Hypothalamus (tissue), 51 donors: ENCODE measurements at places on chromosomes 5 and 9.

DNA sequence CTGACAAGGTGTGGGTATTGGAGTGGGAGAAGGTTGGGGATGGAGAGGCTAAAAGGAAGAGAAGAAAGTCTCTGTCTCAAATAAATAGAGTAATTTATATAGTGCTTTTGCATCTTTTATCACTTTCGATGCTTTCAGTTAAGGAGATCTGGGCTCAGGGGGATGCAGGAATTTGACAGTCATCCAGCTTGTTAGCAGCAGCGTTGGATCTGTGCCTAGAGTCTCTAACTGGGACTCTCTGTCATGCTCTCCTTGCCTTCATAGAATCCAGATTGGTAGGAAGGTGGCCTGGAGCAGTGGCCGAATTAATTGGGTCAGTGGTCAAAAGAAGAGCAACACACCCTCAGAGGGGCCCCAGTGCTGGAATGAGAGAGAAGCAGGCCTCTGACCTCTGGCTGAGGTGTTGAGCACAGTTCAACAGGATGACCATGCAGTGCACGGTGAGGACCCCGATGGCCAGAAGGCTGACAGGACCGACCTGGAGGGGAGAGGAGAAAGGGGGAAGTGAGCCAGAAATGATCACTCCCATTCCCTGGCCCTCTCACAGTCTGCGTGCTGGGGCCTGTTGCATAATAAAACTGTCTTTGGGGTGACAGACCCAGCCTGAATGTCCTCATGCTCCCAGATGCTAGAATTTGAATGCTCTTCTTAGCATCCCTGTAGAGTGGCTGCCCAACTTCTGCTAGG lies 7.6 kb downstream of the SLC36A3 start:
- DNase-seq, result no peak

DNA sequence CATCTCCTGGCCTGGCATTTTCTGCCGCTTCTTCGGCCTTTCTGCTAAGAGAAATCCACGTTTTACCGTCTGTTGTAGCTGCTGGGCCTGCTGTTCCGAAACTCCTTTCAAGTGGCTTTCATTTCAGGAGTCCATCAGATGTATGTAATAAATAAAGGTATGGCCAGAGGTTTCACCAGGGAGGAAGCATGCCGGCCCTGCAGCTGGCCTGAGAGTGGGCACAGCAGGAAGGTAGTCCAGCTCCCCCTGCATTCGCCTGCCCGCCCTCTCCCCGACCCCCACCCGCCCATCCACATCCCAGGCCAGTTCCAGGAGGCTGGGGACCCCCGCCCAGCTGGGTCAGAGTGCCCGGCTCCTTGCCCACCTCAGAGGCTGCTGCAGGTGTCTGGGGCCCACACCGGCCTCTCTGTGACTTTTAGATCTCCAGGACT lies 46.4 kb upstream of the EXOC3 start:
- DNase-seq, result no peak

DNA sequence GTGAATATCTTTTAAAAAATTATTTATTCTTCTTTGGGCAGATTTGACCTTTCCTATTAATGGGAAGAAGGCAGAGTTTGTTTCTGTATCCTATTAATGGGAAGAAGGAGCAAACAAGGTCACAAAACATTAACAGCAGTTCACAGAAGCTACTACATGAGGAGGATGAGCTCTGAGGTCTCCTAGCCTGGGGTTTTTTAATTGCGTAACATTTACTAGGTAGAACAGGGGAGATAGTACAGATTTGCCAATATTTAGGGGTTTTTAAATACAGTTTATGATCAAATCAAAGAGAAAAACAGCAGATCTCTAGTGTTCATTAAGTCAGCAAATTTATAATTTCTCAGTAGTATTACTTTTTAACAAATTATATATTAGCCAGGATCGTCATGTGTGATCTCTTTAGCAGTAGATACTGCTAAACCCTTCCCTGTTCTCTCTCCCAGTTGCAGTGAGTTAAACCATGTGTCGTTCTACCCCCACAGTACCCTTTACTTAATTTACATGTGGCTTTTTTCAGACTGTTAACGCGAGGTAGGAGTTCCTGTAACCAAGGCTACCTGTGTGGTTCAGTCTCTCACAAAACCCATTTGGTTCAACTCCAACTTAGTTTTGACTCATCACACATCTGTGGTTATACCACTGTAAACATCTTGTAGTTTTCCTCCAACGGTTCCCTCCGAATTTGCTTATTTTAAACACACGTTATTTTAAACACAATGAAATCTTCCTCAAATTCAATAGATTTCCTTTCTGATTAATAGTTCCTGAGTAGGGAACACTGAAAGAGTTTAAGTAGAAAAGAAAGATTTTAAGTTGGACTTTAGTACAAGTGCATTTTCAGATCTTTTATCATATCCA lies 13.3 kb downstream of the SLC25A46 start:
- no peak for DNase-seq

GRCh38 chr9:134180786-134181647 lies 16.7 kb upstream of the RNU6ATAC start:
- no peak for DNase-seq

DNA sequence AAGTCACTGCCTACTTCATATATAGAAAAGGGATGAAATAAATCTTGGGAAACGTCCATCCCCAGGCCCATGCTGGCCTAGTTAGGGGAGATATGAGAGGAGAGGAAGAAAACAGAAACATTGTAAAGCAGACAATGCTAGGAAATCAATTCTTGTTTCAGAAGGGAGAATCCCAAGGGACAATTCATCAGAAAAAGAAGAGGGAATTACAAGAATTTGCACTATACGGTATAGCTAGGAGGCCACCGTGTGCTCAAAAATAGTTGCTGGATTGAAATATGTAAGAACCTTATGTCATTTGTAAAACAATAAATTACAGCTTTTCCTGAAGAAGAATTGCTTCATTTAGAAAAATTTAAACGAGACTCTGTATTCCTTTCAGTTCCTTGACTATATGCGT lies 8.3 kb upstream of the SHC3 start:
- no peak for DNase-seq

DNA sequence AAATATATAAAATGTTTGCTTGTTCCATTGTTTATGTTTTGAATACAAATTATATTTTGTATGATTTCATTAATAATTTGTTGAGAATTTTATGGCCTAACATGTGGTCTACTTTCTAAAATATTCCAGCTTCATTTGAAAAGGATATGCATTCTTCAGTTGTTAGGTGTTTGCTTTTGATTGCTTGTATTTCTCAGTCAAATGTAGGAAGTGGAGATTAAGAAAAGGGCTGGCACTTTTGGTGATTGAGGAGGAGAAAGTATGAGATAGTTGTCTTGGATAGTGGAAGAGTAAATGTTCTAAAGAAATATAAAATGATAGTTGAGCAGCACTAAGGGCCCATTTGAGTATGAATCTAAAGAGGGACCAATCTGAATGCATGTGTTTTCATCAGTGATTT lies 23.1 kb downstream of the JAK2 start:
- DNase-seq, result no peak

DNA sequence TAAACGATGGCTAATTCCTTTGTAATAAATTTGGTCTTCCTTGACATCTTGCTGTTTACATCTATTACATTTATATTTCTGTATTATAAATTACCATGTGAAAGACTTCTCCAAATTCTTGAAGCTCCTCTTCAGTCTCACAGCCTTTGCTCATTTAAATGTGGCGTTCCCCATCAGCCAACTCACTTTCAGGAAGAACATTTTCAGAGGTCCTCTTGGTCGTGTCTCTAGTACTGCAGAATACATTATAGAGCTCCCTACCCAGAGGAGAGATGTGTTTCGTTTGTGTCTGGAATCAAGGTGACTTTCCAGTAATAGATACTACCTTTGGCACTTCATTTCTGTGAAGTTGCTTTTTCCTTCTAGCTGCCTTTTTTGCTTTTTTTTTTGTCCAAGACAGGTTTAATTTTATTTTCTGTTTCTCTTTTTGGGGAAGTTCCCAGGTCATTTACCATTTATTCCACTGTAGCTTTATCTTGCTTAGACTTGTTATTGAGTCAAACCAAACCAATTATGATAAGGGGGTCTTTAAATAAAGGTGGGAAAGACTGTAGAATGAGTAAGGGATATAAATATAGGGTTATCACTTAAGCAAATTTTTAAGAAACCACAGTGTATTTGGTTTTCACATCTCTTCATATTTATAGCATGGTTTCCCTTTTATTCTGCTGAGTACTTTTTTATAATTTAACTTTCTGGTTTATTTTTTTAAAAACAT lies 12.8 kb downstream of the UBE2B start:
- no peak for DNase-seq

DNA sequence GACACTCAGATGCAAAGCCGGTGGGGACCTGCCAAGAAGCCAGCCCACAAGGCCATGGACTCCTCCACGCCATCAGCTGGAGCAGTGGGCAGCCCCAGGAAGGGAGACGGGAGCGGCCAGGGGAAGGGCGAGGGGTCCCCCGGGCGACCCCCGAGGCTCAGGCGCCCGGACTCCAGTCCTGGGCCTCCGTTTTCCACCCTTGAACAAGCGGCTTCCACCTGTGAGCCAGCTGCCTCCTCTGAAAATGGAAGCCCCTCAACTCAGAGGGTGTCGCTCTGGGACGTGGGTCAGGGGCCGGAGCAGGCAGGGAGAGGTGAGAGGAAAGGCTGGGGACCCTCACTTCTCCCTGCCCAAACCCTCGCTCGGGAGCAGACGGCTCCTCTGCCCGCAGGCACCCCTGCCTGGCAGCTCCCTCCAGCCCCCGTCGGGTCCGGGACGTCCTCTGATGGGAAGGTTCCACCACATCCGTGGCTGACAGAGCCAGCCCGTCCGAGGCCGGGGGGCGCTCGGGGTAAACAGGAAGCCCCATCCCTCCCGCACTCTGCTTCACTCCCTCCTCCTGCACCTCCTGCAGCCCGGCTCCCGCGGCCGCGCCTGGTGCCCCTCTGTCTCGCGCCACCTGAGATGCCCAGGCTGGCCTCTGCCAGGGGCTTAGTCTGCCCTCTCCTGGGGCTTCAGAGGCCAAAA lies 3.7 kb upstream of the EGFL7 start:
- no peak for DNase-seq

DNA sequence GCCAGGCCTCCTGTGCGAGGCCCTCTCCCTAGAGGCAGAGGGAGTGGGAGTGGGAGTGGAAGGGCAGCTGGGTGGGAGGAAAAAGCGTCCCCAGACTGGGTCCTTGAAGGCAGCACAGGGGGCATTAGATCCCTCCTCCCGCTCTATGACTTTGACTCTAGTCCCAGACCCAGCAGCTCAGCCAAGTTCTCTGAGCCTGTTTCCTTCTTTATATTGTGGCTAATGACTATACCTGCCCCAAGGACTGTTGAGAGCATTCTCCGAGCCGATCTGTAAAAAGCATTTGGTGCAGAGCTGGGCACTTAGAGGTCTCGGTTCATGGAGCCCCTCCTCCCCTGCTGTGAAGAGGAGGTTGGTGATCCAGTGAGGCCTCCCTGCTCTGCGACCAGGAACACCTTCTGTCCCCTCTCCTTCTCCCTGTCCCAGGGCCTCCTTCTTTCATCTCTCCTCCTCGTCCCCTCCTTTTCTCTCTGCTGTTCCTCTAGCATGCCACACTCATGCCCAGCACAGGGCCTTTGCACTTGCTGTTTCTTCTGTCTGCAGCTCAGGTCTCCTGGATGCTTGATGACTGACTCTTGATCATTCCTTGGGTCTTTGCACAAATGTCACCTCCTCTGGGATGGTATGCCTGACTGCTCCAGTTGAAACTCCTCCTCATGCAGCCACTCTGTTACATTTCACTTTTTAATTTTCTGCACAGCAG lies 23.4 kb upstream of the PSD2 start:
- DNase-seq, result no peak

DNA sequence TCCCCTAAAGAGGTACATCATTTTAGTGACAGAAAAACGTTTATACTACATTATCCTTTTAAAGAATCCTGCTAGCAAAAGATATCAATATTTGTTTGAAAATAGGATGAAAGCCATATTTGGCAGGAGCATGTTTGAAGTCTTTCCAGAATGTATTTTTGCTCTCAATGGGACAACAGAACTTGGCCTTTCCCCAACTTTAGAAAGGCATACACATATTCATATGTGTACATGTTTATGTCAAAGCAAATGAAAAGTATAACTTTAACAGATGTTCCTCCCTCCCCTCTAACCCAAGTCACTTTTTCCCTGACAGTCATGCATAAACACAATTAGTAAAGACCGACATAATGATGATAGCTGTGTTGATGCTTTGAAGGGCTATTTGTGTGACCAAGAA lies 427.8 kb upstream of the CDH6 start:
- DNase-seq, result no peak

DNA sequence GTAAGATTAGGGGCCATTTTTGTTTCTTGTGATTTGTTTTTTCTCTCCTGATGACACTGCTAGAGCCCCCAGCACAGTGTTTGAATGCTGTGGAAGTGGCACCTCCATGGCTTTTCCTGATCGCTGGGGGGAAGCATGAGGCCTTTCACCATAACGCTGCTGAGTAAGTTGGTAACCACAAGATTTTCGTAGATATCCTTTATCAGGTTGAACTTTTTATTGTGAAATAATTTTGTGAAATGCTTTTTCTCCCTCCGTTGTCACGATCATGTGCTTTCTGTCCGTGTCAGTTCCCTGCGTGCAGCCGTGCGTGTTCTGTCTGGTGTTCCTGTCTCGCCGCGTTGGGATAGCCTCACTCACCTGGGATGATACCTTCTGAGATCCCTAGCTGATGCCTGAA lies 59.4 kb downstream of the EHMT1 start:
- no peak for DNase-seq

DNA sequence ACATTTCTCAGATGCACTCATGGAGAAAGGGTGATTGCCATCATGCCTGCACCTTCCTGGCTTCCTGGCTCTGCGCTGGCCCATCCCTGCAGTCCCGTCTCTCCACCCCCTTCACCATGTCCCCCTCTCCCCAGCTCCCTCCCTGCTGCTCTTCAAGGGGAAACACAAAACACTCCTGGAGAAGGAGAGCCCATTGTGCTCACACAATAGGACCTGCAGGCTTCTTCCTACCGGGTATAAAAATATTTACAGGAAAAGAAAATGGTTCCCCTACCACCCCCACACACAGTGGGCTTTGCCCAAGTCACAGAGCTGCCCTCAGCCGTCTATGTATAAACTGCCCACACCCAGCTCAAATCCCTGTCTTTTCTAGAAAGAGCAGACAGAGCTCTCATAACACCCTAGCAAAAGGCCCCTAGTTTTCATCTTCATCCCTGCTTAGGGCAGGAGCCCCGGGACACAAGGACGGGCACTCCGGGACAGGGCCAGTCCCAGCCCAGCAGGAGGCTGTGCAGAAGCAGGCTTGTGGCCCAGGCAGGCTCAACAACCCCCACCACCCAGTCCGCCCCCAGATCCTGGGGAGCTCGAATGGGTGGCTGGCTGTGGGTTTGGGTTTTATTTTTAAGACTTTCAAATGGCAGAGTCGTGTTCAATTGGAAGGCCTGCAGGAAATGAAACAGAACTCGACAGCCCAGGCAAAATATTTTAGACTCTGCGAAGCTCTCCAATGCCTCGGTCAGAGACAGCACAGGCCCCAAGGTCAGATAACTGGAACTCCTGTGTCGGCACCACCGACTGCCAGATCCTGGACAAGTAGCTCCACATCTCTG lies 77.3 kb downstream of the LRSAM1 start:
- DNase-seq, result no peak

- DNase-seq, result no peak
Observed at GRCh38 chr9:76255781-76256455, 138.3 kb downstream of the RFK start.

GRCh38 chr9:78620303-78620702 lies 323.4 kb downstream of the PSAT1 start:
- DNase-seq, result no peak
